ENCODE measurements at places on chromosomes 6 and 20.
A peak's percentile ranks its signal among the peaks of the same experiment; 100 is the strongest.

- DNase-seq: no peak
These were observed 30.9 kb downstream of the RNF146 start for GRCh38 chr6:127297502-127298070.

GRCh38 chr20:62567246-62568044 is 74.9 kb upstream of the SLCO4A1 start:
- no peak for DNase-seq

DNA sequence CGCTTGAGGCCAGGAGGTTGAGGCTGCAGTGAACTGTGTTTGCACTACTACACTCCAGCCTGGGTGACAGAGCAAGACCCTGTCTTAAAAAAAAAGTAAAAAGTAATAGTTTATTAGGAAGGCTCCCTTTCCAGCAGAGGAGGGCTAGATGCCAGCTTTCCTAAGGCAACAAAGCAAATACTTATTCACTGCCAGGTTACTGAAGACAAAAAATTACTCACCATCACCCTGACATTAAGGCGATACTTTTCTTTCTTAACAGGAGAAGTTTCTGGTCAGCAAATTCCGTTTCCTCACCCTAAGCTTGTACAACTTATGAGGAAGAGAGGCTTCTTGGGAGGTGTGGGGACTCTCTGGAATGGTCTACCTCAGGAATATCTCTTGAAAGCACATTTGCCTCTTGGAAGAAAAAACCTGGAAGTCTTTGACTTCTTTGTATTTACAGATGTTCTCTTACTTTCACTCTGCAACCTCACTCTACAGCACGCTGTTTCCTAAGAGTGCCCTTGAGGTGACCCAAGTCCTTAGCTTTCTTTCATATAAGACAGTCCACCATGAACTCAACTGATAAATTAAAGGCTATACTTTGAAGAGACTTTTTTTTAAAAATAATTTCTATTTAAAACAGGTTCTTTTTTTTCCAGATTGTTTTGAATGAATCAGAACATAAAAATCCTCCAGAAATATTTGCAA is 52.9 kb upstream of the TRAF3IP2 start:
- no peak for DNase-seq

GRCh38 chr6:133973109-133973971 is 20.3 kb downstream of the TBPL1 start:
- DNase-seq: no peak

DNA sequence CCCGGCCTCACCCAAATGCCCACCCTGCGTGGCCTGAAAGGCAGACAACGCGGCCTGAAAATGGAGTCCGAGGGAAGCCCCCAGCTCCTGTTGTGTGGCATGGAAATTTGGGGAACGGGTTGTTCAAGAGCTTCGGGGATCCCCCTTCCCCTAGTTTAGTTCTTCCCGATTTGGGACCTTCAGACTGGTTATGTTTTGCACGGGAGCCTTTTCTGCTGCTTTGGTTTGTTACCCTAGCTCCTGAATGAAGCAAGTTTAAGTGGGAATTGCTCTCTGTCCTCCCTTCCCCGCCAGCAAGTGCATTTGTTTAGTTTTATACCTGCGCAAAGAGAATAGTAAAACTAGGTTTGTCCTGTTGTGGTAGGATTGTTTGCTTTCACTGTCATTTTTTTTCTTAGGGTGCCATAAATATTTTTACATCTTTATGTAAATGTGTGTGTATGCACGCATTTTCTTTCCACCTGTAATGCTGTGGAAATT is 604 bp downstream of the SH3BGRL2 start:
- no peak for DNase-seq

- no peak for DNase-seq
These were observed 1938.5 kb upstream of the DEFB115 start for GRCh38 chr20:29318871-29319461.

- no peak for DNase-seq
These were observed 98.7 kb downstream of the PLEKHG1 start for GRCh38 chr6:150698391-150698790.

- peak; percentile 14 for DNase-seq
These were observed 16.6 kb upstream of the TRIM27 start for GRCh38 chr6:28940294-28940857.

DNA sequence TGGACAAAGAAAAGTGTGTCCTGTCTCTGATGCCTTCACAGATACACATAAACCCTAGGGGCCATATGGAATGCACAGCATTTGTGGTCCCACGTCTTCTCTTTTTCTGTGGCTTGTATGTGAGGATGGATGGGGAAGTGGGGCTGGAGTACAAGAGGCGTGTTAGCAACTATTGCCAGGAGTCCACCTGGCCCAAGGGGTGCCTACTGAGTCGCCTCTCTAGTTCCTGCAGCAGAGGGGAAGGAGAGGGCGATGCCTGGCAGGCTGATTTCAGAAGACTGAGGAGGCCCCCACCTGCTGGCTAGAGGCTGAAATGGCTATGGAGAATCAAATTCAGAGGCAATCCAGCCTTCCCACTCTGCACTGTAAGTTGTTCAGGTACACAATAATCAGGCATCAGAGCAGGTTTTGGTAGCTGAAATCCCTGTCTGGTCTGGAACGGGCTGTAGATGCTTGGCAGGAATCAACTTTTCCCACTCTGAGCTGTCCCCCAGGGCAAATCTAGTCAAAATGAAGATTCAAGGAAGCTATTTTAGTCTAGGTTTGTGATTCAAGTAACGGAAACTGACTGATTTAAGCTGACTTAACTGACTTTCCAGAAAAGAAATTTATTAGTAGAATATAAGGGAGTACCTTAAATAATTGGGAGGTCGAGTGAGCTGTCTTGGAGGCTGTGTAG is 14.9 kb upstream of the PPARD start:
- peak; percentile 34 for DNase-seq

- DNase-seq: no peak
These were observed 3.7 kb upstream of the ARID1B start for GRCh38 chr6:156773476-156773875.

DNA sequence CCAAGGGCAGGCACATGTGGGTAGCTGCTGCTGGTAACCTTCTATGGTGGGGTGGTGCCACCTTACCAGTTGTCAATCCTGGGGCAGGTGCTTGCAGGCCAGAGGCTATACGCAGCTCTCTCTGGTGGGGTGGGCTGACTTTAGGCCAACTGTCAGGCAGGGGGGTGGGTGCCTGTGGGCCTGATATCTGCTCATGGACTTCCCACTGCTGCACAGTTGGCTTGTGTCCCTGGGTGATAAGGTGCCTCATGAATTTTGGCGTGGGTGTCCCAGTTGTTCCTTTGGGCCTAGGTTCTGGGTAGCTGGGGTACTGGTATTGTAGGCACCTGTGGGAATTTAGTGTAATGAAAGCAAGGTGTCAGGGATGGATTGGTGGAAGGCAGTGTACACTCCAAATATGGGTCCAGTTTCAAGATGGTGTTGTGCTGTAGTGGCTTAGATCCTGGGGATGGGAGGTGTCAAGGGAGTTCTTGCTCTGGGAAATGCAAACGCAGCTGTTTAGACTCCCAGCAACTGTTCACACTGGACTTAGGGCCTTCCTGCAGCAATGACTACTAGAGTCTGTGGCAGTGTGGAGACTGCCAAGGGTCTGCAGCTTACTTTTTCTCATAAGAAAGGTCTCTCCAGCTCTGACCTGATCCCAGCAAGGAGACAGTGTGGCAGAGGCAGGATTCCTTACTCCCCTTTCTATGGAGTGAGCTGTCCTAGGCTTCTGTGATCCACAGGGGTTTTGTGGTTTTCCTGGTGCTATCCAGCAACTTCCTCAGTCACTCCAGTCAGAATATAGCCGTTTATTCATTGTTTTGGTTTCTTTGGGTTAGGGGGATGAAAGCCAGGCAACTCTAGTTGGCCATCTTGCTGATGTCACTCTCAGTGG is 128.2 kb downstream of the CRYBG1 start:
- no peak for DNase-seq

- no peak for DNase-seq
These were observed 32.6 kb downstream of the TM9SF4 start for GRCh38 chr20:32142088-32142487.

DNA sequence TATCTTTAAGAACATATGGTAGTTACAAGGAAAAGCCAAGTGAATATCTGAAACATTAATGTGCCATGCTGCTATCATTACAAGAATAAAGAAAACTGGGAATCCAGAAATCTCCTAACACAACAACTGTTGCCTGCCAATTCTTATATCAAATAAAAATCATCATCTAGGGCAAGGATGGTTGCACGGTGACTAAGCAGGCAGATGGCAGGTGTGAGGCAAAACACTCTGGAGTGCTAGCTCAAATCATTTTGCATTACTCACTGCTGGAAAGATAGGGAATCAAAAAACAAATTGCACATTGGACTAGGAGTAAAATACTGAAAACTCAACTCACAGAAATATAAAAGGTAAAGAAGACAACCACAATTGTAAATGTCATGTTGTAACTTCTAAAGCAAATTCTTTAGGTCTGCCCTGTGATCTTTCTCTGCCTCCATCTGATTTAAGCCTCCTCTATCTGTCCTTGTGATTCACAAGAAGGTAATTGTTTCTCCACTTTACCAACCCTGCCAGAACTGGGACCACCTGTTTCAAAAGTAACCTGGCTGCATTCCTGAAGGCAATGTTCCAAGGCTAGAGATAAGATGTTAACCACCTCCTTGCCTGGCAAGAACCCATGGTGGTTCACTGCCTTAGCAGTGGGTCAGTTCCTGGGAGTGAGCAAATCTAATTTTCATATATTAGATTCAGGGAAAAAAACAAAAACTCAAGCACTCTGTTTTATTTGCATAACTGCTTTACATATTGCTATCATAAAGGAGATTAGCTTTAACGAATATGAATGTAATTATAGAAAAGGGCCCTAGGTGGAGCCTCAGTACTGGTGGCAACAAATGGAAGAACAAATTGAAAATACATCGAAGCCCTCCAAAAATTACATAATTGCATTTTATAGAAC is 33.1 kb upstream of the LCA5 start:
- no peak for DNase-seq

DNA sequence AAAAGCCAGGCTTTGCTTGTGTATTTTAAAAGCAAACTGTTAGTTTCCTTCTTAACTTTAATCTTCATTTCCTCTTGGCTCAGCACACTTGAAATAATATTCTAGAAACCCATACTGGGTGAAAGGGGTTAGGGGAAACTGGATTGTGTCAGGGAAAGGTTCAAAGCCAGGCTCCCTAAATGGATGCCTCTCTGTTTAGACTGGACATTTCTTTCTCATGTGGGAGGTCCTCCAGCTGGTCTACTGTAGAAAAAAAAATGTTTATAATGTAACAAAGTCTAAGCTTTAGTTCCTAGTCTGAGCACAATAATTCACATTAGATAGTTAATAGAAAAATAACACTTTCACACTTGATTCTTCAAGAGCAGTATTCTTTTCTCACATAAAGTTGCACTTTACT is 89.0 kb upstream of the AKIRIN2 start:
- DNase-seq: no peak

DNA sequence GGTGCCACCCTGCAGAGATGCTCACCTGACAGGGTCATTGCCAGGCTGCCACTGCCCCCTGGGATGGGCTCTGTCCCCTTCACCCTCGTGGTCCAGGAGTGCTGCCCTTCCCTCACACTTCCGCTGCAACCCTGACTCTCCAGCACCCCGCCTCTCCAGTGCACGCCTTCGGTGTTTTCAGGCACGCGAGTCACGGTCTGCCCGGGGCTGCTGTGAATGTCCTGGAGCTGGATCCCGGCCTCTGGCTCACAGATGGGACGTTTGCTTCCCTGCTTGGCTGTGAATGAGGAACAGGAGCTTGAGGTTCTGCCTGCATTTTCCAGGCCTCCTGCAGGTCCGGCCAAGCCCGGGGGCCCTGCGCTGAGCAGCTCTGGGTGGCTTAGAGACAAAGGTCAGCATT is 343.4 kb downstream of the SMOC2 start:
- no peak for DNase-seq

GRCh38 chr6:33578588-33579011 is 1.5 kb downstream of the BAK1 start:
- DNase-seq: no peak

DNA sequence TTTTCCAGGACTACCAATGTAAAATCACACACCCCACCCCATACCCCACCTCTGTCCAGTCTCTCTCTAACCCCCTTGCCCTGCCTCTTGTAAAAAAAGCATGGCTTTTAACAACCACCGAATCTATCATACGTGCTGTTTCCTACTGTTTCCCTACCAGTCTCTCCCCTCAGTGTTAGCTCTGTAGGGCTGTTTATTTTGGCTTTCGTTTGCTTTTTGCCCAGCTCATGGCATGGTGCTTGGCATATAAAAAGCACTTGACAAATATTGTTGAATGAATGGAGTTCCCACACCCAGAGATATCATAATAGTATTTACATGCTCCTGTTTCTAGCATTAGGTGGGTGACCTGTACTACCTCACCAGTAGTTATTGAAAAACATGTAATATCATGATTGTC is 148.2 kb downstream of the OPRM1 start:
- DNase-seq: no peak

DNA sequence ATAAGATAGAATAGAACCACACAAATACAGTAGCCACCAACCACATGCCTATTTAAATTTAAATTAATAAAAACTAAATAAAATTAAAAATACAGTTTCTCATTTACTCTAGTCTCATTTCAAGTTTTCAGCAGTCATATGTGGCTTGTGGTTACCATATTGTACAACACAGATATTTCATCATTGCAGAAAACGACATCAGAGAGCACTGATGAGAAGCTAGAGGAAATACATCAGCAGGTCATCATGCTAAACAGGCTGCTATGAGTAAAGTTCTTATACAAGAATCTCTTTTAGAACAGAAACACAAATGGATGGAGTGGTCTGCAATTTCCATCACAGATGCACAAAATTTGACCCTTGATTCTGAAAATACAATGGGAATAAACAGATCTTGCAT is 36.6 kb downstream of the TBC1D32 start:
- DNase-seq: no peak

DNA sequence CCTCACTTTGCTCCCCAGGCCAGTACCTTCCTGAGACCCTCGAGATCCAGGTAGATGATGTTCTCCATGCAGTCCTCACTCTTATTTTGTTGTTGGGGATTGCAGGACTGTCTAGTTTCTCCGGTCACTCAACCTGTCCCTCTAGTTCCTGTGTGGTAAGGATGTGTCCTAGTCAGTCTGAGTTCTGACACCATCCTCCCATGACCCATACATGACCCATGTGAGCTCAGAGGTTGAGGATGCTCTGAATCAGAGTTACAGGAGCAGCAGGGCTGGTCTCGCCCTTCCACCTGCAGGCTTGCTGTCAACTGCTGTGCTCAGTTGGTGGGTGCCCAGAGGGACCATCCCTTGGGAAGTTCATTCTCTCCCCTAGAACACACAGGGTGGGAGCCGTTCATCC is 11.9 kb upstream of the CST8 start:
- no peak for DNase-seq
